IPS DF 19.7 (cell line): ENCODE measurements at places on chromosomes 16 and 17.
A peak's percentile ranks its signal among the peaks of the same experiment; 100 is the strongest.

DNA sequence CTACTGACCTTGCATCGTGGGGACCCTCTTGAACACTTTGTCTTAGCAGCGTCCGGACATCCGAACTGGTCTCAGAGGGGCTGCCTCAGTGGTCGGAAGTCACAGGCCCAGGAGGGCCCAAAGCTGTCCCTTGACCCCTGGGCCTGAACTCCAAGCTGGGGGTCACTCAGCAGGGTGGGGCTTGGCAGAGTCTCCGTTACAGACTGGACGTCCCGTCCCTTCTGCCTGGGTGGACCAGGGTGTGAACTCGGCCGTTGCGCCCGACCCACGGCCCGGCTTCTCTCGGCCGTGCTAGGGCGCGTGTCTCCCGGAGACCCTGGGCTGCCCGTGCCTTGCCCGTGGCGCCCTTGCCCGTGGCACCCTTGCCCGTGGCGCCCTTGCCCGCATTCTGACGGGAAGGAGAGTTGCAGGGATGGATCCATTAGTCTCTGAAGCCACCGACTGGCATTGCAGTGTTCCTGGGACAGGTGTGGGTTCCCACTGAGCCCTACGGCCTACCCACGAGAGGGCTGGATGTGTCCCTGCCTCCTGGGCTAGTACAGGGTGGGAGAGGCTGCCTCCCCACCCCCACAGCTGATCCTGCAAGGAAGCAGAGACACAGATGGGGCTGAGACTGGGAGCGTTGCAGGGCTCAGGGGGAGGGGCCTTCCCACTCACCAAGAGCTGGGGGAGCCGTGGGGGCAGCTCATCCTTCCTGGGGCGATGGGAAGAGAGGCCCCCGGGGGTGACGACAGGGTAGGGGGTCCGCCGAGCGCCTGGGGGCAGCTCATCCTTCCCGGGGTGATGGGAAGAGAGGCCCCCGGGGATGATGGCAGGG lies 4.9 kb downstream of the CACNA1H start:
- DNase-seq = no peak

GRCh38 chr17:50056217-50056960 lies 479 bp downstream of the ITGA3 start:
- no peak for DNase-seq

GRCh38 chr17:75521951-75522727 lies 3.4 kb upstream of the LLGL2 start:
- no peak for DNase-seq

- DNase-seq = no peak
Measured at GRCh38 chr16:27769561-27770255, 219.8 kb downstream of the KATNIP start.

DNA sequence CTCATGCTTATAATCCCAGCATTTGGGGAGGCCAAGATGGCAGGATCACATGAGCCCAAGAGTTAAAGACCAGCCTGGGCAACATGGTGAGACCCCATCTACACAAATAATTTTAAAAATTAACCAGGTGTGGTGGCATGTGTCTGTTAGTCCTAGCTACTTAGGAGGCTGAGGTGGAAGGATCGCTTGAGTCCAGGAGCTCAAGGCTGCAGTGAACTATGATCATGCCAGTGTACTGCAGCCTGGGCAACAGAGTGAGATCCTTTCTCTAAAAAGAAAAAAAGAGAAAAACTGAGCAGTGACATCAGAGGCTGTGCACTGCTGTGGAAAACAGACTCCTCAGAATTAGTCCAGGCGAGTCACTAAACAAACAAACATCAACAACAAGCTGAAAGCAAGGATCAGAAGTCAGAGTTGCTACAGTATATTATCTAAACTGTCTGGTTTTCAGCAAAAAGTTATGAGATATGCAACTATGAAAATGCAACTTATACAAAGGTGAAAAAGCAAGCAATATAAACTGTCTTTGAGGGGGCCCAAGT lies 39.3 kb downstream of the CBFB start:
- DNase-seq = no peak

- DNase-seq = peak; percentile 38
Measured at GRCh38 chr16:64089697-64090096, 1032.2 kb downstream of the CDH11 start.

- DNase-seq = no peak
Measured at GRCh38 chr16:9528511-9529079, 437.2 kb downstream of the HAPSTR1 start.

GRCh38 chr16:50692999-50693781 lies at the start of gene NOD2:
TSS of gene NOD2 (plus strand) at chr16:50693606. CDS start at chr16:50699496, 5,890 bp downstream.
- no peak for DNase-seq

GRCh38 chr17:15744074-15744676 lies 12.1 kb downstream of the TBC1D26 start:
- no peak for DNase-seq

DNA sequence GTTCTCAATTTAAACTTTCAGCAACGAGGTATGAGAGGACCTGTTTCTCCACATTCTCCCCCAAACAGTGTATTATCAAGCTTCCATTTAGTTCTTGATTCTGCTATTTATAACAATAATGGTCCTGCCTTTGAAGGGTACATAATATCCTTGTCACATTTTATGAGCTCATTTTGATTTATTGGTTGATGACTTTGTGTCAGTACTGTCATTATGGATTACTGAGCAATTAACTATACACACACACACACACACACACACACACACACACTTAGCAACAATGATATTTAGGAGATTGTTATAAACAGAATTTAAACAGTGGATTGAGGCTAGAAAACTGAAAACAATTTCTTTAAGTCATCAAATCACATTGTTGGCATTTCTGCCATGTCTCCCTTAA lies 7.0 kb downstream of the TMIGD1 start:
- no peak for DNase-seq

DNA sequence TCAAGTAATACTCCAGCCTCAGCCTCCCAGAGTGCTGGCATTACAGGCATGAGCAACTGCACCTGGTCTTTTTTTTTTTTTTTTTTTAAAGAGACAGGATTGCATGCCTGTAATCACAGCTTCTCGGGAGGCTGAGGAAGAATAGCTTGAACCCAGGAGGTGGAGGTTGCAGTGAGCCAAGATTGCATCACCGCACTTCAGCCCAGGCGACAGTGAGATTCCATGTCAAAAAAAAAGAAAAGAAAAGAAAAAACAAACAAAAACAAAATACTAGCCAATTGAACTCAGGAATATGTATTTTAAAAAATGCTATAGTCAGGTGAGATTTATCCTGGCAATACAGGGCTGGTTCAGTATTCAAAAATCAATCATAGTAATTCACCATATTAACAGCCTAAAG lies 117.7 kb upstream of the TMEM97 start:
- DNase-seq = no peak
